ENCODE measurements at places on chromosomes 4 and X.

GRCh38 chr4:37864786-37865185, 26.1 kb upstream of the TBC1D1 start:
- no peak for DNase-seq

DNA sequence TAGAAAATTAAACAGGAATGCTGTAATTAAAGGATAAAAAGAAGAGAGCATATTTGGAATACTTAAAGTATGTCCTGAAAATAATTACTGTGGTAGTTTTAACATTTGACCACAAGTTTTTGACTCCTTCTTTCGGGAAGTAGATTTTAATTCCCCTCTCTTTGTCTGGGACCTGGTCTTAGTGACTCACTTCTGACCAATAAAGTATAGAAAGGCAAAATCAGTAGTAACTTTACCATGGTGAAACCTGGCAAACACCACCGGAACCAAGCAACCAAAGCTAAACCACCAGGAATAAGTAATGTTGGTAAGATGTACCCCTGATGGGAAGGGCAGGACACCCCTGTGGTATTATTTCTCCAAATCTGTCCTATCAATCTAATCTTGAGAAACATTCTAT, 314.8 kb downstream of the PDHA2 start:
- DNase-seq, result no peak

GRCh38 chrX:136752796-136753195, 27.9 kb downstream of the ARHGEF6 start:
- DNase-seq, result no peak

GRCh38 chrX:42934020-42934726, 156.2 kb upstream of the PPP1R2C start:
- DNase-seq, result peak; percentile 52

DNA sequence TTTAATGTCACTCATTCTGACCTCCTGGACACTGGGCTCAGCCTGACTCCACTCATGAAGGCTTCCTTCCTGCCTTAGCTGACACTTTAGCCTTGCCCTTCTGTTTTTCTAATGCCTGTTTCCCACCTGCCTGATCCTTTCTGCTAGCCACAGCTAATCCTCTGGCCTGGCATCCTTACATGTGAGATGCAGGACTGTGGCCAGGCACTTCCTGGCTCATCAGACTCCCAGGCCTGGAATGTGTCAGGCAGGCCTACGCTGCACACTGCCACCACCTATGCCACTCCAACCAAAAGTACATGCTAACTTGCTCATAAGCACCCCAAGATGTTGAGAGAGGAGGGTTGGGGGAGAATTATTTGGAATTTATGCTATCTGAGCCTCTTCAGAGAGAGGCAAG, 138.8 kb upstream of the NALF2 start:
- DNase-seq, result no peak

GRCh38 chrX:135389717-135390116, 32.0 kb upstream of the SMIM10L2A start:
- no peak for DNase-seq

GRCh38 chr4:2247128-2248043, 5.5 kb upstream of the HAUS3 start:
- DNase-seq, result no peak

DNA sequence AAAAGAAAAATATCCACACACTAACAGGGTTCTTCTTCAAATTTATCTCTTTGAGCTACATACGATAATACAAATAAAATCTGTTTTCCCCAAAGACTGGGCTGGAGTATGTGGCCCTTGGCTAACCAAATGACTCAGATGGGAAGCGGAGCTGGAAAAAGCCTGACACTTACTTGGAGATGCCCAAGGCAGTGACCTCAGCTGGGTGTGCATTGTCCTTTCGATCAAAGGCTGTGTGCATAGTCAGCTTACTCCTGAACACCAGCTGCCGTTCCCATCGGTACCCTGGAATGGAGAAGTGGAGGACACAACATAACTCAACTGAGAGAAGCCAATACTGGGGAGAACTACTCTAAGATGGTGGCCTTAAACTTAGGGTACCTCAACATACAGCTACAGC, 95.1 kb downstream of the CDS1 start:
- no peak for DNase-seq

- DNase-seq, result no peak
Observed at GRCh38 chr4:110442309-110442708, 33.6 kb upstream of the ENPEP start.

GRCh38 chrX:44903107-44903506, 30.1 kb downstream of the KDM6A start:
- DNase-seq, result peak; percentile 80

DNA sequence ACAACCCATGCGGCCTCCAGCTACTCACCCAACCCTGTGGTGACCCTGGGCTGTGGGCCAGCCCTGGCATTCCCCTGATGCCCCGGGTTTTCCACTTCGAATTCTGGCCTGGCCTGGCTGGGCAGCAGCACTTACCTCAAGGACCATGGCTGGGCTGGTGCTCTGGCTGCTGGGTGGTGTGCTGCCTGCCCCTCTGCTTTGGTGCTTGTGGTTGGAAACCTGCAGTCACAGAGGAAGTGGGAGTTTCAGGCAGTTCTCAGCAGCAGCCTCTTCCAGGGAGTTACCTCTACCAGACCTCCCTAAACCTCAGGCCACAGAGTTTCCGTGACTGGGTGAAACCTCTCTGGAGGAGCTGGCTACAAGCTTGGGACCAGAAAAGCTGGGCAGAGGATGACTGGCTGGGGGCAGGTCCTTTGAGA, at the start of gene CXCR3:
CXCR3 (minus strand) TSS at position 209 of the 419 bp plus-strand sequence; CDS start at position 147, 62 bp downstream.
- peak; percentile 91 for DNase-seq

- DNase-seq, result no peak
Observed at GRCh38 chr4:188783175-188783574, 643.9 kb downstream of the TRIML1 start.

- no peak for DNase-seq
Observed at GRCh38 chrX:34126011-34126410, 6.1 kb downstream of the FAM47A start.

All from activated CD4-positive, alpha-beta T cell treated with anti-CD3 and anti-CD28 coated beads, Interleukin-2, amount 50 U/mL, for 16 hours (primary cell).